Spinal cord (tissue), 10 donors: ENCODE measurements at places on chromosomes 4 and X.
A peak's percentile ranks its signal among the peaks of the same experiment; 100 is the strongest.

DNA sequence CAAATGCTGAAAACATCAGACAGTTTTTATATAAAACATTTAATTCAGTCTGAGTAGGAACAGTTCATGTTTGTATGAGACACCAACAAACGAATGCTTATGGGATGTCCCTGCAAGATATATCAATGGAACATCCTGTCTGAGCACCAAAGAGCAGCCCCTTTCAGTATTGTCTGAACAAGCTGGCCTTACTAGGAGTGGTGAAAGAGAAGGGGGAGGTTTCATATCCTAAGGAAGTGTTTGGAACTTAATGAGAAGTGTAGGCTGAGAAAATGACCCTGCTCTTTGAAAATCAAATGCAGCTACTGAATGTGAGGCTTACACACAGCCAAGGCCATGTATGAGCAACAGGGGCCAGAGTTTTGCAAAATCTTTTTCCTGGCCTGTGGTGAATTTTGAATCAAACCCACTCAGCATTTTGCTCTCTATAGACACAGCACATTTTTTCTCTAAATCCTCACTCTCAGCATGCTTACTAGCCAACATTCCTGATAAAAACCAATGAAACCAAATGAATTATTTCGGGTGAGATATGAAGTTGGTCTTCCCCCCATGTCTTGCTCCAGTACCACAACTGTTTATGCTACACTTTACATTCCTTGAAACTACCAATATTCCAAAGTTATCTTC lies 119.4 kb downstream of the LUZP4 start:
- peak; percentile 16 for DNase-seq

DNA sequence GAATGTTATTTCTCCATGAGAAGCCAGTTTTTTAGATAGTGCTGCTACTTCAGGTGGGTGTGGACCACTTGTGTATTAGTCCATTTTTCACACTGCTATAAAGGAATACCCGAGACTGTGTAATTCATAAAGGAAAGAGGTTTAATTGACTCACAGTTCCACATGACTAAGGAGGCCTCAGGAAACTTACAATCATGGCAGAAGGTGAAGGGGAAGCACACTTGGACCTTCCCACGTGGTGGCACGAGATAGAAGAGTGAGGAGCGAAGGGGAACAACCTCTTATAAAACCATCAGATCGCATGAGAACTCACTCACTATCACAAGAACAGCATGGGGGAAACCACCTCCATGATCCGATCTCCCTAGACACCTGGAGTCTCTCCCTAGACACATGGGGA lies 3.4 kb upstream of the PPID start:
- no peak for DNase-seq

- DNase-seq, result no peak
Observed at GRCh38 chr4:39700554-39700953, 2.6 kb downstream of the UBE2K start.

DNA sequence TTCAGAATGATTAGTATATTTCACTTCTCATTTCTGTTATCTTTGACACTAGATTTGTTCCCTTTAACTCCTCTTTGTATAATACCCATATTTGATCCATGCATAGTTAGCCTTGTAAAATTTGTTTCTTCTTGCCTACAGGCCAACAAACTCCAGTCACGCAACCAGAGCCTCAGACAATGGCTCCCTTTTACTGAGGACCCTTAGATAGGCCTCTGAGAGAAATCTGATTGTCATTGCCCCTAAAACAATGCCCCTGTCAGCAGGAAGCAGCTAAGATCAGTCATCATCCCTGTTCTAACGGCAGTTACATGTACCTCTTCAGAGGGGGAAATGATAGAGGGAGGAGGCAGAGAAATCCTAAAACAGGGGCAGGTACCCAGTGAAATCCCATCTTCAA lies 190.6 kb upstream of the TENT5D start:
- DNase-seq, result no peak

DNA sequence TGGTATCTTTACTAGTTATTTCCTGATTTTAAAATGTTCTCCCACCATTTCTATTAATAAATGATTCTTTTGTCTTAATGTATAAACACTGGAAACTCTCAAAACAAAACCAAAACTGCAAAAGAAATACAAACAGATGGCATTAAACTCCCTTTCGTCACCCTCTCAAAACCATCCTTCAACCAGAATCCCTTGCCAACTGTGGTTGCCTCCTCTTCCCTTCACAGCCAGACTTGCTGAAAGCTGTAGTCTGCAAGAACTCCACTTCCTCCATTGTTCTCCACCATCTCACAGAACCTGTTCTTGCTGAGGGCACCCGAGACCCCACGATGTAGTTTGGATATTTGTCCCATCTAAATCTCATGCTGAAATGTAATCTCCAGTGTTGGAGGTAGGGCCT lies 96.5 kb downstream of the WWC2 start:
- no peak for DNase-seq

DNA sequence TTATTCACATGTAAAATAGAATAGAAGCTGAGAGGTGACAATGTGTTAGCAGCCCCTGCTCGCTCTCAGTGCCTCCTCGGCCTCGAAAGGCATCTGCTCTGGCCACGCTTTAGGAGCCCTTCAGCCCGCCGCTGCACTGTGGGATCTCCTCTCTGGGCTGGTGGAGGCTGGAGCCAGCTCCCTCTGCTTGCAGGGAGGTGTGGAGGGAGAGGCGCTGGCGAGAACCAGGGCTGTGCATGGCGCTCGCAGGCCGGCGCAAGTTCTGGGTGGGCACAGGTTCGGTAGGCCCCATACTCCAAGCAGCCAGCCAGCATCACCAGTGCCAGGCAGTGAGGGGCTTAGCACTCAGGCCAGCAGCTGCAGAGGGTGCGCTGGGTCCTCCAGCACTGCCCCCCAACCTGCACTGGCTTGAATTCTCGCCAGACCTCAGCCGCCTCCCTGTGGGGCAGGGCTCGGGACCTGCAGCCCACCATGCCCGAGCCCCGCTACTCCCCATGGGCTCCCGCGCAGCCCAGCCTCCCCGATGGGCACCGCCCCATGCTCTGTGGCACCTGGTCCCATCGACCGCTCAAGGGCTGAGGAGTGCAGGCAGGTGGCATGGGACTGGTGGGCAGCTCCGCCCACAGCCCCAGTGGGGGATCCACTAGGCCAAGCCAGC lies 1346.7 kb upstream of the IGFBP7 start:
- DNase-seq, result no peak

DNA sequence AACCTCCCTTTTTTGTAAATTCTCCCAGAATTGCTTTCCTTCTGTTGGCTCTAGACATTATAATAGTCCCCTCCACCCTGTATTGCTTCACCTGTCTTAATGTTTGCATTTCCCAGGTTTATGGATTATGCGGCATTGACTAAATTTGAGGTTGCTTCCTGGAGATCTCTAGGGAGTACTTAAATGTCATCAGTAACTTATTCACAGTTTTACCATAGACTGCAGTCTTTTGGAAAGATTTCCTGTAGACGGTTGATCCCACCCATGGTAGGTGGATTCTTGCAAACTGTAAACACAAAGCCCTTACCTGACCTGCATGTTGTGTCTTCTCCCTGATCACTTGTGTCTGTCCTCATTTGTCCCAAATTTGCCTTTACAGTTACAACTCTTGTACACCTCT lies 6.2 kb upstream of the NOX1 start:
- DNase-seq, result no peak

GRCh38 chr4:140103676-140104075 lies 50.3 kb downstream of the MAML3 start:
- no peak for DNase-seq

- DNase-seq, result no peak
Observed at GRCh38 chr4:188399834-188400233, 260.6 kb downstream of the TRIML1 start.

DNA sequence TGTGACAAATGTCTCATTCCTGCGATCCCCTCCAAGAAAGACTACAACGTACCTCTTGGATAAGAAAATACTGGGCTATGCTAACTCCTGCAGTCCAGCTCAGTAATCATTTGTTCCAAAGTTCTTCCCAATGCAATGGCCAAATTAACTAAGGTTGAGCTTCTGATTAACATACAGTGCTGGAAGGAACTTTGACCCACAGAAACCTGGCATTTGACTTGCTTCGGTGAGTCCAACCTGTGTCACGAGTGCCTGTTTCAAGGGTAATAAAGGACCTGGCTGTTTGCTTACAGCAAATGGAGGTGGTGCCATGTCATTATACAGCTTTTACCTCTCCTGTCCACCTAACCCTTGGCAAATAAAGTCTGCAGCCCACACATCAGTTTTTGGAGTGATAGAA lies 83.2 kb downstream of the RBM47 start:
- DNase-seq, result no peak

GRCh38 chr4:80710748-80711451 lies 319.6 kb upstream of the BMP3 start:
- DNase-seq, result no peak

DNA sequence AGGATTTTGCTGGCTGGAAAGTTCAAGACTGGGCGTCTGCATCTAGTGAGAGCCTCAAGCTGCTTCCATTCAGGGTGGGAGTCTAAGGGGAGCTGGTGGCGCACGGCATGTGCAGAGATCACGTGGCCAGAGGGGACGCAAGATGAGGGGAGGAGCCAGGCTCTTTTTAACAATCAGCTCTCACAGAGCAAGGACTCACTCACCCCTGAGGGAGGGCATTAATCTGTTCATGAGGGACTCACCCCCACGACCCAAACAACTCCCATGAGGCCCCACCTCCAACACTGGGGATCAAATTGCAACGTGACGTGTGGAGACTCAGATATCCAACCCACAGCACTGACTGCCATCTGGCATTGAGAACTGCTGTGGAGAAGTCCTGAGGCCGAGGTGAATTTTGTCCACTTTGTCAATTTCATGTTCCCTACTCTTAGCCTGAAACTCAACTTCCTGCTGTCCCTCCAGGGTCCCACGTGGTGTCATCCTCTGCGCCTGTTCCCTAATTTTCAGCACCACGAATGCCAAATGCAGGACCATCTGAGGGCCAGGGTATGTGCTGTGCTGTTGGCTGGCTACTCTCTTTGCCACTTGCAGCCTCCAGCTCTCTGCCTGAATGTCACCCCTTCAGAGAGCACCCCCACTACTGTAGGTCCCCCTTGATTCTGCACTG lies 5.6 kb downstream of the ZFP92 start:
- DNase-seq, result no peak

DNA sequence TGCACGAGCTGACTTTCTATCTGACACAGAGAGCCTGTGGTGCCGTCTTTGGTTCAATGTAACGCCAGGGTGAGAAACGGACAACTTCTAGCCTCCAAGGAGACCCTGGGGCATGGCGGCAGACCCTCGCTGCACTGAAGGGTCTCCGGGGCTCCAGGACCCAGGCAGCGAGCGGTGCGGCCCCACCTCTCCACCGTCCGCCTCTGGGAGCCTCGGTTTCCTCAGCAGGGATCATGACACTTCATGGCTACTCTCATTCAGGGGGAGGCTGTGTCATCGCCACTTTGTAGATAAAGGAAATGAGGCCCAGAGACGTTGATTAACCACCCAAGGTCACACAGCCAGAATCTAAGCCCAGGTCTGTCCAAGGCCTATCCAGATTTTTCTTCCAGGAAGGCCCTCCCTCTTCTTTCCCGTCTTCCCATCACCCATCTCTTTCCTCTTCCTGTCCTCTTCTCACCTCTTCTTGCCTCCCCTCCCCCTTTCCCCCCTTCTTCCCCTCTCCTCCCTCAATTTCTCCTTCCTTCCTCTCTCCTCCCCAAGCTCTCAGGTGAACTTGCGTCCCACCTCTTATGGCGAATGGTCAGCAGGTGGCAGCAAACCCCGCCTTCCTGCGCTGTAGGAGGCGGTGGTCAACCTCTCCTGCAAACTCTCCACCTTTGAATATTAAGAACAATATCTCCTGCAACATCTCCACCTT lies 69.3 kb upstream of the HMX1 start:
- no peak for DNase-seq

GRCh38 chr4:17092736-17093437 lies 194.4 kb upstream of the LDB2 start:
- no peak for DNase-seq

DNA sequence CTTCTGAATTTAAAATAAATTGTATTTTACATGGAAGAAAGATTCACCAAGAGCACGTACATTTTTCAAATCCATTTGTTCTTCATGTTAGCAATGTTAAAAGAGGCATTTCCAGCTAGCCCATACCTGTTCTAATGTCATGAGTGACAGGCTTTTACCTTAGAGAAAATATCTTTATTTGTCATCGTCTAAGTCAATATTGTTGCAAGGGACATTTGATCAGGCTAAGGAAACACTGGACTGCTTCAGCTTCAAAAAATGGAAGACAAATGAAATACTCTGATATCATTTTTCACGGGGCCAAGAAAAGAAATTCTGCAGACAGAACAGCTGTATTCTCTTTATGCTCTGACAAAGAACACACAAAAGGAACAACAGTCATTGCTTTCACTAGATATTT lies 207.7 kb downstream of the RCHY1 start:
- DNase-seq, result no peak

- no peak for DNase-seq
Observed at GRCh38 chr4:7933651-7934510, 5.8 kb downstream of the AFAP1 start.

DNA sequence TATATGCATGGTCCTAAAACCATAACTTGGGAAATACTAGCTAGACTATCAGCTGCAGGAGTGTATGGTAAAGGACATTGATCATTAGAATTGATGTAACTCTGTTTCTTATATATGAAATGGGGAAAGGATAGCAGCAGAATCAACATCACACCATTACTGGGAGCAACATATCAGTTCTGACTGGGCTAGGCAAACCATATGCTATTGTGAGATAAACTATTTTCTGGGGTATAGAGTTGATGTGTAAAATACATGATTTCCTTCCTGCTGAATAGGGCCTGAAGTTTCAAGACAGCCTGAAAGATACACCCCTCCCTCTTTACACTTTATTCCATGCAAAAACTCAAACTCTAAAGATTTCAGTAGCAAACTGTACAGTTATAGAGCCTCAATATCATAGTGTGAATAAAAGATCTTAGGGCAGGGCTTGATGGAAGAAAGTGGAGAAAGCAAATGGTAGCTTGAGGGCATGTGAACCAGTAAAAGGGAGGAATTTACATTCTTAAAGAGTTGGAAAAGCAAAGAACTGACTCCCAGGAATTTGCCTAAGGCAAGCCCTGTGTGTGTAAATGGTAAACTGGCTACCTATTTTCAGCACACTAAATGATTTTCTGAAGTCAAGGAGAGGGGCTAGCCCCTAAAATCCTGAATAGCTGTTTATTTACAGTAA lies 404.1 kb downstream of the MAPK10 start:
- no peak for DNase-seq

DNA sequence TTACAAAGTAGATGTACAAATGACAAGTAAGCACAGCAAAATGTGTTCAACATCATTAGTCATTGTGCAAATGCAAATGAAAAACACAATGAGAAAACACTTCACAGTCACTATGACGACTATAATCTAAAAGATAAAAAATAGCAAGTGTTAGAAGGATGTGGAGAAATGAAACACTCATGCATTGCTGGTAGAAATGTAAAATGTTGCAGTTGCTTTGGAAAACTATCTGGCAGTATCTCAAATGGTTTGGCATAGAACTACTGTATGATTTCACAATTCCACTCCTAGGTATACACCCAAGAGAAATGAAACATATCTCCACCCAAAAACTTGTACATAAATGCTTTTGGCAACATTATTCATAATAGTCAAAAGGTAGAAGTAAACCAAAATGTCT lies 459.7 kb upstream of the TRAM1L1 start:
- DNase-seq, result peak; percentile 6
